ENCODE measurements at places on chromosomes 2 and 18.
A peak's percentile ranks its signal among the peaks of the same experiment; 100 is the strongest.

DNA sequence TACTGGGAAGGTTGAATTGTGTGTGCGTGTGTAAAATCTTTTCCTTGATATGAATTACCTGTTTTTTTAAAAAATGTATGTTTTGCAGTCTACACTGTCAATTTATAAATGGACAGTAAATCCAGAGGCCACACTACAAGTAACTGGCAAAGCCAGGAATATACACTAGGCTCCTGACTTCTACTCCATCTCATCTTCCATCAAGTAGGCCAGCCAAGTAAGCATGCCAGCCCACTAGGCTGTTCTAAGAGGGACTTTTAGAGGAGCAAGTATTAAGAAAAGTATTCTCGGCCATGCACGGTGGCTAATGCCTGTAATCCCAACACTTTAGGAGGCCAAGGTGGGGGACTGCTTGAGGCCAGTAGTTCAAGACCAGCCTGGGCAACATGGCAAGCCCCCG lies 13.0 kb upstream of the METAP1D start:
- no peak for DNase-seq

DNA sequence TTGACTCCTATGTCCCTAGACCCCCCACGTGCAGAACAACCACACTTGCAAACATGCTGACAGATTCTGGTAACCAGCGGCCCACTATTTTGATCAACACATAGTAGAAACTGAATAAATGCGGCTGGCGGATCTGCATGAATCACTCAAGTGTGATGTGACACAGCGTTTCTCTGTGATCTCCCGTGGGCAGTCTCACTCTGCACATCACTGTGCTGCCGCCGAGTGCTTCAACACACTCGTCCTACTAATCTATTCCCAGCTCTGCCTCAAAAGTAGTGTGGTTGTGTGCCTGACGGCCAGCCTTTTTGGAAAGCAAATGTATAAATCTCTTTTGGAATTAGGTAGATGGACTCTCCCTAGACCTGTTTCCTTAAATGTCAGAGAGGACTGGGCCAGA lies 37.3 kb upstream of the TMEM182 start:
- DNase-seq, result no peak

DNA sequence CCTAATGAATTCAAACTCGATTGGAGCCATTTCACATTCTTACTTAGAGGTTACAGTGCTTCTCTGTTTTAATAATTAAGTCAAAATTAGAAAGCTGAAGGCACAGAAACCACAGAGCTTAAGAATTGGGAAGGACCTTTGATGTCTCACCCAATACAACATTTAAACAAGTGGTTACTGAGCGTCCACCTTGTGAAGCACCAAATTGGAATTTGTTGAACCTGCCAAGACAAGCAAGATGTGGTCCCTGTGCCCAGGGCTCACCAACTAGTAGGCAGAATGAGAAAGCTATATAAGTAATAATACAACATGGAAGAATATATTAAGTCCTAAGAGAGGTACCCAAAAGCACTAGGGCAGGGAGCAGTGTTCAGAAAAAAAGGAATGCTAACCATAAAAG lies 64.5 kb upstream of the NPAS2 start:
- DNase-seq, result no peak

GRCh38 chr2:72794572-72794971 lies 31.3 kb downstream of the EXOC6B start:
- DNase-seq, result no peak

- DNase-seq, result no peak
These were observed 140.4 kb downstream of the CTIF start for GRCh38 chr18:48679236-48679635.

GRCh38 chr2:240136671-240137292 lies 677 bp upstream of the COPS9 start:
- DNase-seq, result peak; percentile 31

DNA sequence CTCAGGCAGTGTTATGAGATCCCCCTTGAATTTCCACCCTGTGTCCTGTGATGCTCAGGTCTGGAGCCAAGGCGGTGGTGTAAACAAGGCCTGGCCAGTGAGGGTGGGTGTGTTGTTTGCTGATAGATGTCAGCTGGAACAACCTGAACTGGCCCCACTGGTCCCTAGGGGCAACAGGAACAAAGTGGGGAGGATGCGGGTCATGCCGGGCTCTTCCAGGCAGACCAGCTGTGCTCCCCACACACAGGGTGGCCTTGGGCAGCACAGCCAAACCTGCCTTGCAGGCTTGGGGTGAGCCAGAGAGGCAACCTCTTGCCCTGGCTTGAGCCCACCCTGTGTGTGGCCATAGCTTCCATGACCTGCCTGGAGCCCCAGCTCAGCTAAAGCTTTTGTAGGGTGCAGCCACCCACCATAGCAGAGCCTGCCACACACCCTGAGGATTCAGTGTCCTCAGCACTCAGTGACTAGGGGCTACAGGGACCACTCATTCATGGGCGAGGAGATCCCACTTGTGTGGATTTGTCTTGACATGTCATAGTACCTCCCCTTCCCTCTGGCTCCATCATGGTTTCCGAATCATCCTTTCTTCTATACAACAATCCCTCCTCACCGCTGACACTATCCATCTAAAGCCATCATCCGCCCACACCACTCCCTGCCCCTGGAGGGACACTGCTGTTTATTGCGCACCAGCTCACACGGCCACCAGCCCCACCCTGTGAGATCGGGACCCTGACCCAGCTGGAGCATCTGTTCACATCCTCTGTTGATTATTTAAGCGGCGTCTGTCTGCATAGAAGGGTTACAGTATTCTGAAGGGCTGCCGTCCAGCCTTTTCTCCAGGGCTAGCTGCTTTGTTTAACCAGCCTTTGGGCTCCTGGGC lies 268.8 kb downstream of the CYP26B1 start:
- DNase-seq, result no peak

DNA sequence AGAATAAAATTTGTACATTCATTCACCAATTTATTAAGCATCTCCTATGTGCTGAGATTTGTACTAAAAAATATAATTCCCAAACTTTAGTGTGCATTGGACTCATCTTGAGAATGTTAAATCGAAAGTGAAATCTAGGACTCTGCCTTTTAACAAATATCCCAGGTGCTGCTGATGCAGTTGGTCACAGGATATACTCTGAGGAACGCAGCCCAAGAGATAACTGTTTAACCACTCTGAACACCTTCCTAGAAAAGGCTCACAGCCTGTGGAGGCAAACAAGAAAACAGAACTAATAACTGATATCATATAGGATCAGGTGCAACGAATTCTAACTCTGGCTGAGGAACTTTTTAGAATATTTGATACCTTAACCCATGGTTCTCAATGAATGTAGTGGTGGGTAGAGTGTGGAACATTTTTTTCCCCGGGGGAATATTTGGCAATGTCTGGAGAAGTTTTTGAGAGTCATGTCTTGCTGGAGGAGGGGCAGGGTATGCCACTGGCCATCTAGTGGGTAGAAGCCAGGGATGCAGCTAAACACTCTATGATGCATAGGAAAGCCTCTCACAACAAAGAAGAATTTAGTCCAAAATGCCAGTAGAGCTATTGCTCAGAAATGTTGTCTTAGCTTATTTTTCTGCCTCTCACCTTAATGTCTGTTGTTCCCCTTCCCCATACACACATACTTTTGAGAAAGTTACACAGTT lies 96.5 kb downstream of the EHBP1 start:
- no peak for DNase-seq

DNA sequence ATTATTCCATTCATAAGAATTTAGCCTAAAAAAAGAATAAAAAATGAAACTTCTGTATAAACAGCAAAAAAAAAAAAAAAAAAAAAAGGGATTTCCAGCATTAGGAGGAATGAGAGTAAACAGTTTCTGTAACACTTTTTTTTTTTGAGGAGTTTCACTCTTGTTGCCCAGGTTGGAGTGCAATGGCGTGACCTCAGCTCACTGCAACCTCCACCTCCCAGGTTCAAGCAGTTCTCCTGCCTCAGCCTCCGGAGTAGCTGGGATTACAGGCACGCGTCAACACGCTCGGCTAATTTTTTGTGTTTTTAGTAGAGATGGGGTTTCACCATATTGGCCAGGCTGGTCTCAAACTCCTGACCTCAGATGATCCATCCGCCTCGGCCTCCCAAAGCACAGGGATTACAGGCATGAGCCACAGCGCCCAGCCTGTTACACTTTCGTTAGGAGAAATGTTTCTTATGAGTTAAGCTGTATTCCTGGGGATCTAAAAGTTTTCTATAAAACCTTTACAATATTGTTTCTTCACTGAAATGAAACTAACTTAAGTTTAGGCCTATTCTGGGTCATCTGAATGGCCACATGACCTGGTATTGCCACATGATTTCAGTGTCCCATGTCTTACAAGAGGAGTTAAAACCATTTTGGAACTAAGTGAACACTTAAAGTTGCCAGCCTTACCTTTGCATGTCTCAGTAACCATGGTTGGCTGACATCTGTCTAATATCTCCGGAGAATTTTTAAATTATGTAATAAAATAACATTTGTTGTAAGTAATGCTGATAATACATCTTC lies 17.5 kb downstream of the SMAD2 start:
- DNase-seq, result no peak

- peak; percentile 26 for DNase-seq
These were observed 43.9 kb upstream of the NEMP2 start for GRCh38 chr2:190578158-190579057.

DNA sequence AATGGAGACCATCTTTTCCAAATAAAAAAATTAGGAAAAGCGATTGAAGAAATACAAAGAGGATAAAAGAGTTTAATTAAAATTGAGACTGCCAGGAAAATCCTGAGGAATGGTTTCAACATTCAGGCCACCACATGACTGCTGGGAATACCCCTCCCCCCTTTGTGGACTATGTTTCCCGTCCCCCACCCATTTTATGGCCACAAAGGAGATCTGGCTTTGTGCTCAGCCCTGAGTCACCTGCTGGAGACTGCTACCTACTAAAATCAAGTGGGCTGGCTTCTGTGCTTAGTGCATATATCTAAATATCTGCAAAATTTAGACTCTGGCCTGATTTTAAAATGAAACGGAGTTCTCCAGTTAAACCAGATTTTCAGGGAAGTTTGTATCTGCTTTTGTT lies 10.1 kb downstream of the RND3 start:
- DNase-seq, result no peak
